ENCODE measurements at places on chromosomes 7 and 10. TPM values are rescaled to one million over a fixed set of nuclear protein-coding genes. Genes with fewer than 3 reads are reported as not detected.

DNA sequence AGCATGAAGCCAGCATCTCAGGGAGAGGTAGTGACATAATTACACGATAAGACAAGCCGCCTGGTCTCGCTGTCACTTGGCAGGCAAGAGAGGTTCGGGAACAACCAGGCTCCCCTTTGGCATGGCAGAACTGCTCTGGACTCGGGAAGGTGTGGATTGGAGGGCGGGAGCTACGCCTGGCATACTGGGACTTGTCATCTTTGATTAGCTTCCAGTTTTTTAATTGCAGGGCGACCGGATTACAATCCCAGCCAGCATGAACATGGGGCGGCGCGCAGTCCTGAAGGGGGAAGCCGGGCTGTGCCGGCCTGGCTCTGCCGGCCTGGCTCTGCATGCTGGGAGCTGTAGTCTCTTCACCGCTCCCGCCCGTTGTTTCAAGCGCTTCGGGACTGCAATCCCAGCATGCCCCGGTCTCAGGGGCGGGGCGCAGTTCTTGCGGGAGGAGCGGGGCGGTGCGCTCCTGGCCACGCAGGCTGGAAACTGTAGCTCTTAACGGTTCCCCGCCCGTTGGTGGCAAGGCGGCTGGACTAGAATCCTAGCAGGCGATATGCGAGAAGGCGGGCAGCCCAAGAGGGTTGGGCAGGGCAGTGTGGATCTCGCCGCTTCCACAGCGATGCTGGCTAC, 45.5 kb upstream of the ZNF716 start:
- no peaks in the 10 kb centered on the region for H3K4me1 ChIP-seq
- H3K4me3 ChIP-seq, result no peak overlapping the region
- H3K27ac ChIP-seq, result no peak overlapping the region
- no peak for DNase-seq
- no peaks in the 10 kb centered on the region for H3K36me3 ChIP-seq
- no peaks in the 10 kb centered on the region for H3K27me3 ChIP-seq

DNA sequence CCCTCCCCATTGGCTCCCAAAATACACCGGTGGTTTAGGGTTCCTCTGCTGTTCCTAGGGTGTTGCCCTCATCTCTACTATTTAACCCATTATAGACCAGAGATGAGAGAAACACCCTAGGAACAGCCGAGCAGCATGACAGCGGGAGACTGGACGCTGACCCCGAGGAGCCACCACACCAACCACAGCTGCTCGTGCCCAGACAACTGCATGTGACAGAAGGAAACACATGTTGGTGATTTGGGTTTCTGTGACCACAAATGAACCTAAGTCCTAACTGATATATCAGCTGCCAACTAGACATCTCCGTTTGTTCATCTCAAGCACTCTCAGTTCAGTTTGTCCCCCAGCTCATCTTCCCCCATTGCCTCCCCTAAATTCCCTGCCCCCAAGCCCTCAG, 13.4 kb downstream of the CFAP43 start:
- H3K36me3 ChIP-seq, result no peaks in the 10 kb centered on the region
- no peak for DNase-seq
- H3K27me3 ChIP-seq, result peaks cover 5% of the 10 kb centered on the region
- no peaks in the 10 kb centered on the region for H3K4me1 ChIP-seq
- no peak overlapping the region for H3K27ac ChIP-seq

GRCh38 chr7:158061884-158062656, 525.6 kb downstream of the PTPRN2 start:
- no peaks in the 10 kb centered on the region for H3K4me1 ChIP-seq
- DNase-seq, result no peak
- H3K4me3 ChIP-seq, result no peak overlapping the region

DNA sequence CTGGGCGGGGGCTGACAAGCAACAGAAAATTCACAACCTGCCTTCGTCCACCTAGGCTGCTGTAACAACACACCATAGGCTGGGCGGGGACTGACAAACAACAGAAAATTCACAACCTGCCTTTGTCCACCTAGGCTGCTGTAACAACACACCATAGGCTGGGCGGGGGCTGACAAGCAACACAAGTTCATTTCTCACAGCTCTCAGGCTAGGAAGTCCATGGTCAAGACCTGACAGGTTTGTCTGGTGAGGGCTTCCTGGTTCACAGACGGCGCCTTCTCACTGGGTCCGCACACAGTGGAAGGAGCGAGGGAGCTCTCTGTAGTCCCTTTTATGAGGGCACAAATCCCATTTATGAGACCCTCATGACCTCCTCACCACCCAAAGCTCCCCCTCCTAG, 52.2 kb downstream of the DIP2C start:
- H3K27ac ChIP-seq, result no peak overlapping the region
- peaks cover 21% of the 10 kb centered on the region for H3K27me3 ChIP-seq
- no peak overlapping the region for H3K4me3 ChIP-seq
- no peak for DNase-seq

- no peaks in the 10 kb centered on the region for H3K27me3 ChIP-seq
- H3K36me3 ChIP-seq, result peaks cover 10% of the 10 kb centered on the region
- DNase-seq, result no peak
- peak overlapping the region; percentile 96 for H3K27ac ChIP-seq
- peaks cover 33% of the 10 kb centered on the region for H3K4me1 ChIP-seq
These were observed 466 bp upstream of the DNAJB12 start for GRCh38 chr10:72355214-72355555.

DNA sequence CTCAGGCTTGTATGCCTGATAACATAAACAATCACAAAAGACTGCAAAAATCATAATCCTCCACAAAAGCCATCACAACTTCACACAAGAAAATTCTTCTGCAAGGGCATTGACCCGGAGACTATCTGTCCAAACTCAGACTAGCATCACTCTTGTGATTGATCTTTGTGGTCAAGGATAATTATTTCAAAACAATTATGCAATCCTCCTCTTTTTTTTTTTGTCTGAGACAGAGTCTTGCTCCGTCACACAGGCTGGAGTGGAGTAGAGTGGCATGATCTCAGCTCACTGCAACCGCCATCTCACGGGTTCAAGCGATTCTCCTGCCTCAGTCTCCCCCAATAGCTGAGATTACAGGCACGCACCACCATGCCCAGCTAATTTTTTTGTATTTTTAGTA, 22.2 kb downstream of the CDNF start:
- H3K4me3 ChIP-seq, result no peak overlapping the region
- no peaks in the 10 kb centered on the region for H3K36me3 ChIP-seq
- no peak overlapping the region for H3K27ac ChIP-seq
- H3K27me3 ChIP-seq, result no peaks in the 10 kb centered on the region
- H3K4me1 ChIP-seq, result peaks cover 21% of the 10 kb centered on the region

DNA sequence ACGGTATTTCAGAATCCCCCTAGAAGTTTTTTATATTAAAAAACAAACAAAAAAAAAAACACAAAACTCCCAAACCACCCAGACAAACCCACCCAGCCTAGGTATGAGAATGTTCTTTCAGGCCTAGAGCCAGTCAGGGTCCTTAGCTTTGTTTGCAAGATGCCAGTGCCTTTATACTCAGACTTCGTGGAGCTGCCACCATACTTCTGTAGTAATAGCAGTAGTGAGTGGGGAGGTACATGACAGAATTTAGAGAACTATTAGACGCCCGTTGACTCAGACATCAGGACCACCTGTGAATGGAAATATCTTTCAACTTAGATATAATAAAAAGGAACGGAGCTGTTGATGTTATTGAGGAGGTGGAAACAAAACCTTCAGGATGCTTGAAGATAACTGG, 138.2 kb upstream of the MKLN1 start:
- H3K36me3 ChIP-seq, result no peaks in the 10 kb centered on the region
- peaks cover 46% of the 10 kb centered on the region for H3K4me1 ChIP-seq
- peak; percentile 31 for DNase-seq
- H3K27me3 ChIP-seq, result no peaks in the 10 kb centered on the region
- peak overlapping the region; percentile 25 for H3K27ac ChIP-seq
- H3K4me3 ChIP-seq, result no peak overlapping the region

EEPD1 gene
- 1.3 TPM for total RNA-seq

GRM3 gene
- not detected for total RNA-seq

RBP4 gene
- not detected for total RNA-seq
